ENCODE measurements at places on chromosomes 6 and 20.

DNA sequence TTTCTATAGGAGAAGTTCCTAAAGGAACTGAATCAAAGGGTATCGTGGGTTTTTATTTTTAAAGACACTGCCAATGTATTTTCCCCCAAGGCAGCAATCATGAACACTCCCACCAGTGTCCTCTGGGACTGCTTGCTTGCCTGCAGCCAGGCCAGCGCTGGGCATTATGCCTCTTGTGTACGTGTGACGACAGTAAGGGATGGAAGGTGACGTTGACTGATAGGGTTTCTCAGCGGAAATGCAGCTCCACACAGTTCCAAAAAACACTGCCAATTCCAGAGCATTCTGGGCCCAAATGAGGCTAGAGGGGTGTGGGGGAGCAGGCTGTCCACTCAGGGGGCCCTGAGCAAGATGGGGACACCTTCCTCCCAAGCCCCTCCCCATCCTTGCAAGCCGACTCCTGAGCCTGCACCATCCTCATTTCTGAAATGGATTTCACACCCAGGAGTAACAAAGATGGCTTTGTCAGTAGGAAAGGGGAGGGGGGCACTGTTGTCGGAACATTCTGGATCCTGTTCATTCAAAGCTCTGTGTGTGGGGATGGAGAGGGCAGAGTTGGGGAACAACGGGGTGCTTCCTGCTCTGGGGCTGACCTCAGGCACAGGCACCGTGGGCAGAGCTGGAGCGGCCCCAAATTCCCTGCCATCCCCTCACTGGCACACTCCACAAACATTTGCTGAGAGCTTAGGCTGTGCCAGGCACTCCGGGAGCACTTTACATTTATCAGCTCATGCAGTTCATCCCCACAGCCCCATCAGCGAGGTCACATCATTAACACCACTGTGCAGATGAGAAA lies 20.0 kb downstream of the PREX1 start:
- no peak for DNase-seq

DNA sequence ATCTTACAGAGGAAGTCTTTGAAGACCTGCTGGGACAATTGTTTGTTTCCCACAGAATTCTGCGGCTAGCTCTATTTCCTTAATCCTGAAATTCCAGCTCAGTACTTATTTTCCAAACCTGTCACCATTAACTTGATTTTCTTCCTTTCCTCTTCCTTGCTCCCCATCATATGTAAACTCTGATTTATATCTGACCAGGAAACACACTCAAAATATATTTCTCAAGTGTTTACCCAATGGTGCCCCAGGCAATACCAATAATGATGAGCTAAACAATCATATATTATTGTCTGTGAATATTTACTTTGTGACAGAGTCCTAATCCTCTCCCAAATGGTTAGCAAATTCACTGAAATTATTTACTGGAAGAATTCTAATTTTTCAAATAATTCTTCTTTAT lies 597.3 kb downstream of the PKHD1 start:
- DNase-seq: no peak

GRCh38 chr6:3724451-3725144 lies 26.9 kb downstream of the PXDC1 start:
- no peak for DNase-seq

DNA sequence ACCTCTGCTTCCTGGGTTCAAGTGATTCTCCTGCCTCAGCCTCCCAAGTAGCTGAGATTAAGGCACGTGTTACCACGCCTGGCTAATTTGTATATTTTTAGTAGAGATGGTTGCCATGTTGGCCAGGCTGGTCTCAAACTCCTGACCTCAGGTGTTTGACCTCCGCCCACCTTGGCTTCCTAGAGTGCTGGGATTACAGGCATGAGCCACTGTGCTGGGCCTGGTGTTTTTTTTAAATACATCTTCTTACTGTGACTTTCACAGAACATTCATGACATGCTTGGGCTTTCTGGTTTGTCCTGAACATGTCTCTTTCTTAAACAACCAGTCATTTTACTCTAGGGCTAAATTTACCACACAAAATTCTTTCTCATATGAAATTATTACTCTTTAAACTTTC lies 34.7 kb upstream of the FAM8A1 start:
- no peak for DNase-seq

- no peak for DNase-seq
These were observed 6.0 kb downstream of the CST7 start for GRCh38 chr20:24955045-24955444.

DNA sequence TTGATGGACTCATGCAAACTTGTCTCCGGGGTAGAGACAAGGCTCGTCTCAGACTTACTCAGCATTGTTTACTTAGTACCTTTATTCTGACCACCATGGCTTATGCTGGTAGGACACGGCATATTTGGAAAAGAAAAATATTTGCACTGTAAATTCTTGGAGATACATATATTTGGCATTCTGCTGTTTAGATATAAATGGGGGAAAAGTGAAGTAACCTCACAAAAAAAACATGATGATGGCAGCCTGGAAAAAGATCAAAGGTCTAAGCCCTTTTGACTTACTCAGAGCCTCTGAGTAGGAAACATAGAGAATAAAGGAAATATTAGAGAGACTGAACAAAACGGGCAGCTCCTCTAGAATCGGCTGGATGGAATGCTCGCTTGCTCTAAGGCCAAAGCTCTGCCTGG lies 32.5 kb downstream of the PDE10A start:
- DNase-seq: no peak

DNA sequence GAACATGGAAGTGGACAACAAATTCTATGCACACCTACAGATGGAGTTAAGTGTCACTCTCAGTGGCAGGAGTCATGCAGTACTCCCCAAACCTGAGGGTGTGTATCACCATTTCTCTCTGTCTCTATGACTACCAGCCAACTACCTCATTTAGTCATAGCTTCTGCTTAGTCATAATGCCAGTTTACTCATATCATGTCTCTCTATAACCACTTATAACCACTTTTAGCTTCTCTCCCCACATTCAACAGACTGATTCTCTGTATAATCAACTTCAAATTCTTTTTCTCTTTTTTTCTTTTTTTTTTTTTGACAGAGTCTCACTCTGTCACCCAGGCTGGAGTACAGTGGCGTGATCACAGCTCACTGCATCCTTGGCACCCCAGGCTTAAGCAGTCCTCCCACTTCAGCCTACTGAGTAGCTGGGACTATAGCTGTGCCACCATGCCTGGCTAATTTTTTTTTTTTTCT lies 13.8 kb upstream of the GTF3C6 start:
- DNase-seq: no peak

DNA sequence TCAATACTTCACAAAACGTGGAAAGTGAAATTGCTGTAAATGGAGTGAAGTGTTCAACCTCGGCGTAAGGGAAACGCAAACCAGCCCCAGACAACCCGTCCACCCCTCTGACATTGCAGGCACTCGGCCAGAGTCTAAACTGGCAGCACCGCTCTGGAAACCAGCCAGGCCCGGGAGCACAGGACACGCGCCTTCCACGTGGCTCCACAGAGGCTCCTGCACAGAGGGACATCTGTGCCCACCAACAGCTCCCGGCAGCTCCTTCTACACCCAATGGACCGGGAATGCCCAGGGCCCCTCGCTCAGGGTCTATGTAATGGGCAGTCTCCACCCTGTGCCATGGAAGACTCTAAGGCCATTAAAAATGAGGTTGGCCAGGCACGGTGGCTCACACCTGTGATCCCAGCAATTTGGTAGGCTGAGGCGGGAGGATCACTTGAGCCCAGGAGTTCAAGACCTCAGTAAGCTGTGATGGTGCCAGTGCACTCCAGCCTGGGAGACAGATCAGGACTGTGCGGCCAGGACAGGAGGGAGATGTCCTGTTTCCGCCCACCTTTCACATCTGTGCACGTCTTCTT lies 3.4 kb upstream of the HELZ2 start:
- no peak for DNase-seq

DNA sequence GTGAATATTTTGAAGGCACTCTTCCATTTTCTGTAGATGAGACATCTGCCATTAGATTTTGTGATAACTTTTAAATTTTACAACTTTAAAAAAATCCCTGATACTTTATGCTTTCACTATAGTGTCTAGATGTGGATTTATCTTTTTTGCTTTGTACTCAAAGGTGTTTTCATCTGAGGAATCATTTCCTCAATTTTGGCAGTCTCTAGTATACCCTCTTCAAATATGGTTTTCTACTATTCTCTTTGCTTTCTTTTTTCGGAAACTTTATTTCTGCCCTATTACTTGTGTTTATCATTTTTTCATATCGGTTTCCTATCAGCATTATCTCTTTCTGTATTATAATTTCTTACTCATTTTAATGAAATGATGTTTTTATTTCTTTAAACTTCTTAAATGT lies 62.2 kb downstream of the SLX4IP start:
- DNase-seq: no peak
